ENCODE measurements at places on chromosomes 7 and 10.
A peak's percentile ranks its signal among the peaks of the same experiment; 100 is the strongest.

GRCh38 chr10:600876-601659 lies 88.4 kb downstream of the DIP2C start:
- no peak for DNase-seq

GRCh38 chr10:48491392-48492139 lies 113.3 kb downstream of the ARHGAP22 start:
- no peak for DNase-seq

- no peak for DNase-seq
Measured at GRCh38 chr10:78896159-78896928, 172.4 kb upstream of the ZMIZ1 start.

DNA sequence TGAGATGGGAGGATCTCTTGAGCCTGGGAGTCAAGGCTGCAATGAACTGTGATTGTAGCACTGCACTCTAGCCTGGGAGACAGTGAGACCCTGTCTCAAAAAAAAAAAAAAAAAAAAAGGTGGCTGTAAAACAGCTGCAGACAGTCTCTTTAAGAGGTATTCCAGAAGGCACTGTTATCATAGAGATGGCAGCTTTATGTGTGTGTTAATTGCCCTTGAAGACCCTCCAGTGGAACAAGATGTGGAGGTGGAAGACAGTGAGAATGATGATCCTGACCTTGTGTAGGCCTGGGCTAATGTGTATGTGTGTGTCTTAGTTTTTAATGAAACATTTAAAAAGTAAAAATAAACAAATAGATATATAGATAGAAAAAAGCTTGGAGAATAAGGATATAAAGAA lies 66.0 kb downstream of the ZNF487 start:
- DNase-seq: no peak

- no peak for DNase-seq
Measured at GRCh38 chr7:30671793-30672465, 10.3 kb downstream of the CRHR2 start.

GRCh38 chr7:95549818-95550529 lies 46.3 kb downstream of the PDK4 start:
- DNase-seq: peak; percentile 9

DNA sequence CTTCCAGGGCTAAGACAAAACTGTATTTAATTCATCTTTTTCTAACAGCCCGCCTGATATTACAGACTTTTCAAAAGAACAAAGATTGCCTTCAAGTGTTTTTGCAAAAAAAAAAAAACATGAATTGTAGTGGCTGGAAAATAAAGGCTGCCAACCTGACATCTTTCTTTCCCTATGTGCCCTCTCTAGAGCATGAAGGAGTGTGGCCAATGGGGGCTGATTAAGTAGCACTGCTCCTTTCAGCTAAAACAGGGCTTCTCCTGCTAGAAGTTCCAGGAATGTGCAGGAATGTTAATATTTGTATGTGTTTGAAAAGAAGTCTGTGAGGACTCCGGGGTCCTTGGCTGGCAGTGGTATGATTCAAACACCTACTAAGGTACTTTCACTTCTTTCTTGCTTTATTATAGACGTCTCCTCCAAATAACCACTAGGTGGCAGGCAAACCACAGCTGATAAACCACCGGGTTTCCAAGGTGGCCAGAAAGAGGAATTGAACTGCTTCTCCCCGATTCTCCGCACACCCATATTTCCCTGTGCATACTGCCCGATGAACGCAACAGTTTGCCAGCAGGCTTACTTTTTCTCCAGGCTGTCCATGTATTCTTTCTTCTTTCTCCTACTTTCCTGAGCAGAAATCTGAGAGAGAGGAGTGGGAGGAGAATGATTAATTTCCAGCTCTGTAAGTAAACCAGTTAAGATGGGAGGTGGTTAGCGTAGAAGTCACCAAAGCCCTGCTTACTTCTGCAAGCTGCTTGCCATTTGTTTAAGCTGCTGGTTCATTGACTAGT lies 56.8 kb upstream of the DGKI start:
- DNase-seq: peak; percentile 69

GRCh38 chr7:99270702-99271101 lies 1.9 kb upstream of the MYH16 start:
- DNase-seq: peak; percentile 8

DNA sequence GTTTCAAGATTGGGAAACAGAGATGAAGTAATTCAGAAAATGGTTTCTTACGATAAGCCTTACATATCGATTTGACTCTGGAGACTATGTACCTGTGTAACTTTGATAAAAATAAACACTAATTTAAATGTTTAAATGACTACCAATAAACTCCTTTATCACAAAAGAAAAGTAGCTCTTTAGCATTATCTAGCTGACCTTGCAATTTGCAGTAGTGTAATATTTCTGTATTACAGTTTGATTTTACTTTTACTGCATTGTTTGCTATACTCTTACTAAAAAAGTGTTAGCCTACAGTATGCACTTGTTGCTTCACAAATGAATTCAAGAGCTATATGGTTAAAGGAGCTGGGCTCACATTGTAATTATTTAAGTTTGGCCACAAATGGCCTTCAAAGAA lies 77.8 kb upstream of the ZNF804B start:
- no peak for DNase-seq

All from cerebellum (tissue), 4 donors.